ENCODE measurements at places on chromosomes 12 and 14.

DNA sequence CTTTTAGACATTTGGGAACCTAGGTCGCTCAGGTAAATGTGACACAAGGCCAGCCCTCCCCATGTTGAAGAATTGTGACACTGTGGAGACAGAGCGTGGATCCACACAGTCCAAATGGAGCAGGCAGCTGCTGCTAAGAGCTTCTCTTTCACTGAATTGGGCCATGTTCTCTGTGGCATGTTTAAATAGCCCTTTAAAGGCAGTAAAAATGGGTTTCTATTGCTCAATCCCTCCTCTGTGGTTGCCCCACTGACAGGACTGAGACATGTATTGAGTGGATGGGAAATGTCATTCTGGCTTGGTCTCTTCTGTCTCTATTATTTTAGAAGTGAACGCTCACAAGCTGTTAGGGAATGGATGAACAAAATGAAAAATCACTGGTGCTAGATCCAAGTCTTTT lies 84.0 kb upstream of the PRICKLE1 start:
- DNase-seq, result no peak

- no peak for DNase-seq
Observed at GRCh38 chr12:99049774-99050173, 404.7 kb downstream of the APAF1 start.

DNA sequence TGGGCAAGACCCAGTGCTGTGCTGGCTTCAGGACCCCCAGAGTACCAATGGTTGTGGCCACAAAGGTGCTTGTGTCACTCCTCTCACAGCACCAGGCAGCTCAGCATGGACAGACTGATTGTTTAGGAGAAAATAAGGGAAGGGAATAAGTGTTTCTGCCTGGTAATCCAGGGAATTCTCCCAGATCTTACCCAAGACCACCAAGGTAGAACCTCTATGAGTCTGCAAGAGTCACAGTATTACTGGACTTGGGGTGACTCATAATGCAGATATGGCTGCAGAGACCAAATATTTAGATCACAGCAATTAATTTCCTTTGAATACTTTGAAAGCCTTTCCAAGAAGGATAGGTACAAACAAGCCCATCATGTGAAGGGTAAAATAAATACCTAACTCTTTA lies 1178.3 kb upstream of the FLRT2 start:
- no peak for DNase-seq

- no peak for DNase-seq
Observed at GRCh38 chr12:15534322-15534721, 212.0 kb downstream of the PTPRO start.

GRCh38 chr14:55136241-55136640 lies 7.2 kb downstream of the LGALS3 start:
- peak; percentile 46 for DNase-seq
